ENCODE measurements at places on chromosomes 2 and 18.

GRCh38 chr2:153584244-153584643 lies 105.7 kb upstream of the RPRM start:
- DNase-seq: no peak

GRCh38 chr2:110657724-110658305 lies 20.0 kb downstream of the BUB1 start:
- DNase-seq: no peak

GRCh38 chr2:223760838-223761502 lies 76.4 kb downstream of the AP1S3 start:
- peak; percentile 22 for DNase-seq

- no peak for DNase-seq
Observed at GRCh38 chr18:13642440-13642827, 83.9 kb downstream of the FAM210A start.

DNA sequence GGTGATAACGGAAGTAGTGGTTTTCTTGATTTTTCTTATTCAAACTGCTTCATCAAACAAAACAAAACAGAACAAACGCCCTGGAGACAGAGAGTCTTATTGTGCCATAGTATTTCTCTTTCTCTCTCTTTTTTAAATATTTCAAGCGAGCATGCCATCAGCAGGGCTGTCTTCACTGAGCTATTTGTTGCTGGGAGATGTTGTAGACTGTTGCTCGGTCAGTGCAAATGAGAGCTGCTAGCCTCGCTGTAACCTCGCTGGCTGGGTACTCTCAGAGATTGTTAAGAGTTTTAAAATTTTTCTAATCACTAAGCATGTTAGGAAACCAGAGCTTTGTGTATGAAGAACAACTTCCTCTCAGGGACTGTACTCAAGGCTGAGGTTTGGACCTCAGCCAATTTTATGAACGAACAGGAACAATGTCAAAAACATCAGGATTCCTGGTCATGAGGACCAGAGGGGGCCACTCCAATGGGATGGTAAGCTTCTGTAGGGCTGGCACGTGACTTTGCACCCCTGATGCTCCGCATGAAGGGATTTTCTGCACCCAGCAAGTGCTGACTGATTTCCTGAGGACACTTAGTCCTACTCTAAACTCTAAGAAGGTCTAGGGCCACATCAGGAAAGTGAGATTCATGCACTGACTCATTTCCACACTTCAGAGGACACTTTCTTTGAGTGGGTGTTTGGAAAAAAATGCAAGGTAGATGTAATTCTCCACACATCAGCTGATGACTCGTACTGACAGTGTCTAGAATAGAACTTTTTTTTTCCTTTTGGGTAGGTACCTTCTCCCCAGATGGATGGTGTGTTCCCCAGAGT lies 59.8 kb upstream of the IL1R1 start:
- DNase-seq: peak; percentile 39

DNA sequence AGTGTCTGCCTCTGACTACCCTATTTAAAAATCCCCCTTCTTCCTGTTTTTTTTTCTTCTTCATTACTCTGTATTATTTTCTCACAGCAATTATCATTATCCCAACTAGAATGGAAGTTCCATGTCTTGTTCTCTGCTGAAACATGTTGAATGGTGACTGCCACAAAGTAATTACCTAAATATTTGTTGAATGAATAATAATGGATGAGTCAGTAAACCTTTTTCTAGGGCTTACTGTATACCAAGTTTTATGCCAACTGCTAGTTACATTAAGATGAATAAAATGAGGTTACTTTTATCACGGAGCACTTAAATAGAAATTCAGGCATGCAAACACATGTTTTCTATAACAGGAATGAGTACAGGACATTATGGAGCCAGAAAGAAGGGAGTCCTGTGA lies 490.6 kb downstream of the THSD7B start:
- no peak for DNase-seq

DNA sequence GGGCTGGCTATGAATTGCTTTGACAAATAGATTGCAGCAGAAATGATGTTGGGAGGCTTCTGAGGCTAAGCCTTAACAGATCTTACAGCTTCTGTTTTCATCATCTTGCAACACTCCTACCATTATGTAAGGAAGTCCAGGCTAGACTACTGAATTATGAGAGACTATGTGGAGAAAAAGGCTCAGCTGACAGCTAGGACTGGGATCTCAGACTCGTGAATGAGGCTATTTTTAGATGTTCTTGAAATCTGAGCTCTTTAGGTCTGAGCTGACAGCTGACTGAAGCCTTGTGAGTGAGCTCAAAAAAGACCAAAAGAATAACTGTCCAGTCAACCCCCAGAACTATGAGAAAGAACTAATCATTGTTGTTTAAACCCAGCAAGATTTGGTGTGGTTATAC lies 70.3 kb downstream of the VWC2L start:
- DNase-seq: no peak

- no peak for DNase-seq
Observed at GRCh38 chr2:170681311-170681710, 33.8 kb upstream of the SP5 start.

DNA sequence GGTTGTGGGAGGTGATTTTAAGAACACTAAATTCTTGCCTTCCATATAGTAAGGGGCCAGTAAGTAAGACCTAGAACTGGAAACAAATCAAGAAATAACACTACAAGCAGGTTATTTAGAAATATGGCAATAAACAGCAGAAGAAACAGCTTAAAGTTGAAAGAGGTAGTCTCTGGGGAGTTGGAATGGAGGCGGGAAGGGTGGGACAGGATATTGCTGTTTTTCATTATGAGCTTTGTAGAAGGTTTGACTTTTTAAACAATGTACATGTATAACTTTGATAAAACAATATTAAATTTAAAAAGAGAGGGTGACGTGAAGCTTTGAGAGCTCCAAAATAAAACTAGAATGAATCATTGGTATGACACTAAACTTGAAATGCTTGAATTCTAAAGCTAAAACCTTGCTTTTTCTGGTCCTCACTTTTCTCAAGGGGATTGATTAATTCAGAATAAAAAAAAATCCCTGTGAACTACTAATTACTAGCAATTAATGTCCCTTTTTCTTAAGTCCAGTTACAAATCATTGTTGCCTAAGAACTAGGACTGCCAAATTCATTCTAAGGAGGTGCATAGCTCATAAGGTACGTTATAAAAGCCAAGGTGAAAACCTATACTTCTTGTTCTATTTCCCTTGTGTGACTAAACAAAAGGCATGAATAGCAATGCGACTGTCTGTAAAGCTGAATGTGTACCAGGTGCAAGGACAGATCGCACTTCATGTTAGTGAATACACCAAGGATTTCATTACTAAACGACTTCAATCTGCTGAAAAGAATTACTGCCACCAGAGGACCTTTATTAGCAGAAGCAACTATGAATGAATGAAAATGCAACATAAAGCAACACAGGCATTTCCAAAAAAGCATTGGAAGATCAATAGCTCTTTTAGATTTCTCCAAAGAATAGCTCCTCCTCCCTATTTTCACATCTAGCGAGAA lies 177.5 kb downstream of the RBM43 start:
- no peak for DNase-seq

DNA sequence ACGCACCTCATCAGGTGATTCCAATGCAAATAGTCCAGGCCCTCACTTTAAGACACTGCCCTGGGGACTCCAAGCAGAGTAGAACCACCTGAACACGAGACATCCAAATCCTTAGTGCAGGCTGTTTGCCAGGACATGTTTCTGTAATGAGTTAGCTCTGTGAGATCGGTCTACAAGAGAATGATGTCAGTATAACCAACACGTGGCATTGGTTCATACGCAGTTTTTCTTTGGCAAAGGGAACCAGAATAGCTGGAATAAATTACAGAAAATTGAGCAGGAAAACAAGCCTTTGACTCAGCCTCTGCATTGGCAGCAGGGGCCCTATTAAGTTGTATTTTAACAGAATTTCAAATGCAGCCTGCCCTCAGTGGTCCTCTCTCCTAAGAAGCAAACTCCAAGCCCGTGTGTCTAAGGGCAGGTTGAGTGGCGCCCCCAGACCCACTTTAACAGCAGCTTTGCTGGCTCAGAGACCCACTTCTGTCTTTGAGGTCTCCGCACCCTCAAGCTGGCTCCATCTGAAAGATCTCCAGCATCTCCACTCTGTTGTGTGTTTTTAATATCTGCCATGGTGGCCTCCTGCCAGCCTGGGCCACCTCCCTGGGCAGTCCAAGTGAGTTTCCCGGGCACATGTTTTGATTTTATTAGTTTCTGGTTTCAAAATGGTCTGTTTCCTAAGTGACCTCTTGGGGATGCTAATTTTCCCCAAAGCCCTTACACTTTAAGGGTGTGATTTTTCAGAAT lies 61.3 kb downstream of the ALPK2 start:
- no peak for DNase-seq

GRCh38 chr2:62760555-62760954 lies 55.0 kb downstream of the EHBP1 start:
- DNase-seq: no peak

DNA sequence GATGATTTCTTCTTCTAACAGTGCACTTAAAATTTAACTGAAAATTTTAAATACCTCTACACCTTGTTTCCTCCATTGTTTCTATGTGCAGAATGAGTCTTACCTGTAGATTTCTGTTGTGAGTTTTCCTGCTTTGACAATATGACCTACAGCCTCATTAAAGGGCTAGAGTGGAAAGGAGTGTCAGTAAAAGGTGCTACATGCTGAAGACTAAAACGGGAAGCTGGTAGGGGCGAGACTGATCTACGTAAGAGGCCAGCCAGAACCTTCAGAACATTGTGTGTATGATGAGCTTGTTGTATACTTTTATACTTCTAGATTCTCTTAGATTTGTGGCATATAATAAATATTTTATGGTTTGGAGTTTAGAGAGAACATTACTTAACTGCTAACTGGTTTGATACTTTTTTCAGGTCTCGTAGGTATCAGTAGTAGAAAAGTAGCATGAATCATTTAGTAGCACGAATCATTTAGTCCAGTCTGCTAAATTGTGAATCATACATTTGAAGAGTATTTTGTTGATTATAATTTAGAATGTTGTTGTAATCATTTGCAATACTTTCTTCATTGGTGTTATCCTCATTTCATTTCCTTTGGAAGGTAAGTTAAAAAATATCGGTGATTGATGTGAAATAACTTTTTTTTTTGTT lies 14.3 kb downstream of the INSIG2 start:
- DNase-seq: no peak

GRCh38 chr18:25089470-25089869 lies 262.5 kb downstream of the ZNF521 start:
- no peak for DNase-seq

DNA sequence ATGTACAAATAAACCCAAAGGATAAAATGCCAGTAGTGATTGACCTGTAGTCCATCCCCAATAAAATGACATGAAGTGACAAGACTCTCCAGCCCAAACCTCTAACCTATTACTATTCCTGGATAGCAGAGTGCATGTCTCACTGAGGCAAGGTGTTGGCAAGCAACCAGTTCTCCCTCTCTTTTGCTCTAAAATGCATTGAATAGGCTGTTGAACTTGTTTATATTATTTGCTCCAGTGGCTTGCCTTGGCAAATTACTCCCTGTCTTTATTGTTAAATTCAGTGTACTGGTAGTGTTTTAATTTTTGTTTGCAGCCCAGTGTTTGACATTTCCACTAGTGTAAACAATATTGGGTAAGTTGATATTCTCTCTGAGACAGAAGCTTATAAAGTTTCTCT lies 70.5 kb downstream of the CSRNP3 start:
- no peak for DNase-seq

GRCh38 chr2:160538559-160539355 lies 45.1 kb upstream of the RBMS1 start:
- DNase-seq: no peak

DNA sequence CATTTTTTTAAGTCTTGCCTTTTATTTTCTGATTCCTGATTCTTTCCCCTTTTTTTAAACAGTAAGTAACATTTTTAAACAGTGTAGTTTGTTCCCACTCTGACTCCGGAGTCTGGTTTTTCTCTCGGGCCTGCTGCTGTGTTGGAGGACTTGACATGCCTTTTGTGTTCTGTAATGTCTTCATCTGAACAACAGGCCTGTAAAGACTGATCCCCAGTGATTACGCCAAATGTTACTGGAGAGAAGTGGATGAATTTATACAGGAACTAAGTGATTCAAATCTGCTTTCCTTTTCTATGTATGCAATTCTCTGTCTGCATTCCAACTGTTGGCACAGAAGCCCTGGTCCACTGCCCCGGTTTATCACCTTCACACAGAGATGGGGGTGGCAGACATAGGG lies 54.3 kb upstream of the RMDN2 start:
- no peak for DNase-seq

DNA sequence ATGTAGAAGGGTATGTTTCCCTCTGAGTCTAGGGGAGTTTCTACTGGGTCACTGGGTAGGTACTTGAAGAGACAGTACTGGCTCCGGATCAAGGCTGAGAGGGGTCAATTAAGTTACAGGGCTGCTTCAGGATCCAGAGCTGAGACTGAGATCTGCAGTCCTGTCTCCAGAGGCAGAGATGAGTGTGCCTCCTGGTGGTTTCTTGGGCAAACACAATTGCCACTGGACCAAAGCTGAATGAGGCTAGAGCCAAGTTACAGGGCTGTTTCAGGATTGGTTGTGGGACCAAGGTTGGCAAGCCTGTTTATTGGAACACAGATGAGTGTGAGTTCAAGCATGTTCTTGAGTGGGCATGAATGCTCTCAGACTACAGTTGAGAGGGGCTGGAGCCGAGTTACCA lies 157.9 kb downstream of the ADCYAP1 start:
- no peak for DNase-seq

- DNase-seq: no peak
Observed at GRCh38 chr2:109404681-109405080, 209.1 kb downstream of the SEPTIN10 start.

GRCh38 chr2:194203898-194204297 lies 1453.1 kb upstream of the SLC39A10 start:
- no peak for DNase-seq

- DNase-seq: no peak
Observed at GRCh38 chr18:48892146-48892855, 58.5 kb downstream of the SMAD7 start.

GRCh38 chr2:180790891-180791290 lies 189.5 kb upstream of the UBE2E3 start:
- no peak for DNase-seq

GRCh38 chr2:205908212-205909183 lies 177.5 kb downstream of the INO80D start:
- no peak for DNase-seq

GRCh38 chr2:207489251-207489650 lies 40.5 kb upstream of the CREB1 start:
- no peak for DNase-seq

GRCh38 chr2:240554767-240555493 lies 2.9 kb downstream of the ANKMY1 start:
- no peak for DNase-seq

DNA sequence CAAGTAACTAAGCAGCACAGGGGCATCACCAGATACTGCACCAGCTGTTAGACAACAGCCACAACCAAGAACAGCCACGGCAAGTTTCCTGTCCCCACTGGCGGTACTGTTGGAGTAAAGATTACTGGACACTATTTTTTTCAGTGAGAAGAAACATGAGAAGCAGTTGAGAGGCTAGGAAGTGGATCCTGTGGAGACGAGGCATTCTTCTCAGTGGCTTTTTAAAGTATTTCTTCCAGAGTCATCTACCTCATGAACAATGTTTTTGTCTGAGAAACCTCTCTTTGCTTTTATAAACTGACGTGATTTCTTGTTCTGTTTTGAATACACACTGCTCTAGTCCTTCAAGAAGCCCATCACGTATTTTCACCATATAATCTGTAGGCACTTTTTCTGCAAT lies 18.8 kb downstream of the TM4SF20 start:
- no peak for DNase-seq

GRCh38 chr2:33378556-33379210 lies 97.8 kb upstream of the RASGRP3 start:
- no peak for DNase-seq
